ENCODE measurements at places on chromosomes 5 and 9. TPM values are rescaled to one million over a fixed set of nuclear protein-coding genes. Genes with fewer than 3 reads are reported as not detected.

- no peak for DNase-seq
Observed at GRCh38 chr5:11898-12297, 80.1 kb upstream of the PLEKHG4B start.

DNA sequence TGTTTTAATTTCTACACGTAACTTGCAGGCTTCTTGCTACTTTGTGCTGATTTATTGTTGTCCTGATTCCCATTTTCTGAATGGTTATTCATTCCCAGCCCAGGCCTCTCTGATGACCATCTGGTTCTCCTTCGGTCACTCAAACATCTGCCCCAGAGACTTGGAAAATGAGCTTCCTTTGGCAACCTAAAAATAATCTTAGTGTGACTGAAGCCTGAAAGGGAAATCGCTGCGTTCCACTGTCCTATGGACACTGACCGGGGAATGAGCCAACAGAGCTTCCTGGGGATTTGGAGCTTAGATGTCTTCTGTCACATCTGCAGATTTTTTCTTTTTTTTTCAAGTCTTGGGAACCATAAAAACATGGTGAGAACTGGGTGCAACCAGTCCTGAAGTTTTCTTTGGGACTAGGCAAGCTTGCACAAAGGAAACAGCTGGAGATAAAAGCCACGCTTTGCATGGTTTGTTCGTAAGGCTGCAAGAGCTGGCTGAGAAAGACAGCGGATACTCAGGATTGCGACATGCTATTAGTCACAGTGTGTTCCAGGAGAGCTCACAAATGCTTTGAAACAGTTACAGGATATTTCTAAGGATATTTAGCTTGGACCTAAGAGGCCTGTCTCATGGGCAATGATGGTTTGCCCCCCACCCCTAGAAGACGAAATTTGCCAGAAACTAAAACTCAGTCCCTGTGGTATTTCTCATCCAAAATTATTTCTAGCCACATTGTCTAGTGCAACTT lies 146.2 kb downstream of the GOLPH3 start:
- DNase-seq: peak; percentile 81

- no peak for DNase-seq
Observed at GRCh38 chr5:72346398-72346797, 26.2 kb downstream of the PTCD2 start.

PCDHA7 gene
- total RNA-seq: 0.36 TPM
